ENCODE measurements at places on chromosomes 7 and 10.

- no peak overlapping the region for H3K4me3 ChIP-seq
- H3K27ac ChIP-seq, result no peak overlapping the region
- H3K4me1 ChIP-seq, result no peaks in the 10 kb centered on the region
Measured at GRCh38 chr10:114518401-114519305, 114.4 kb upstream of the AFAP1L2 start.

- no peaks in the 10 kb centered on the region for H3K36me3 ChIP-seq
- H3K27ac ChIP-seq, result no peak overlapping the region
- H3K4me3 ChIP-seq, result no peak overlapping the region
- no peak for DNase-seq
- H3K4me1 ChIP-seq, result no peaks in the 10 kb centered on the region
- no peaks in the 10 kb centered on the region for H3K27me3 ChIP-seq
Measured at GRCh38 chr7:78636727-78637126, 816.7 kb downstream of the MAGI2 start.

DNA sequence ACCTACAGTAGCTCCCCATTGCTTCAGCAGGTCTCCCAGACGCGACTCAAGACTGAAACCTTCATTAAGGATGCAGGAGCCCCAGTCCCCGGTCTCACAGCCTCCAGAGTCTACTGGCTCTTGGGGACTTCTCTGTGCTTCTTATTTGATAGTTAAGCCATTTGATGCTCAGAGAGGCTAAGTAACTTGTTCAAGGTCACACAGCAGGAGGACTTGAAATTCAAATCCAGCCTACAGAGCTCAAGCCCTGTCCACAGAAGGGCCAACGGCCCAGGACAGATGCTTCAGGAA lies 21.2 kb upstream of the ZMIZ1 start:
- no peak for DNase-seq
- no peak overlapping the region for H3K27ac ChIP-seq
- no peaks in the 10 kb centered on the region for H3K27me3 ChIP-seq
- no peak overlapping the region for H3K4me3 ChIP-seq
- peaks cover 8% of the 10 kb centered on the region for H3K4me1 ChIP-seq

GRCh38 chr10:123986736-123987135 lies 95.1 kb upstream of the CPXM2 start:
- no peaks in the 10 kb centered on the region for H3K36me3 ChIP-seq
- H3K4me1 ChIP-seq, result no peaks in the 10 kb centered on the region
- no peak for DNase-seq
- no peak overlapping the region for H3K27ac ChIP-seq
- H3K27me3 ChIP-seq, result peaks cover 5% of the 10 kb centered on the region
- no peak overlapping the region for H3K4me3 ChIP-seq

- no peaks in the 10 kb centered on the region for H3K27me3 ChIP-seq
- no peaks in the 10 kb centered on the region for H3K36me3 ChIP-seq
Measured at GRCh38 chr10:67725567-67725966, 29.6 kb upstream of the CTNNA3 start.

DNA sequence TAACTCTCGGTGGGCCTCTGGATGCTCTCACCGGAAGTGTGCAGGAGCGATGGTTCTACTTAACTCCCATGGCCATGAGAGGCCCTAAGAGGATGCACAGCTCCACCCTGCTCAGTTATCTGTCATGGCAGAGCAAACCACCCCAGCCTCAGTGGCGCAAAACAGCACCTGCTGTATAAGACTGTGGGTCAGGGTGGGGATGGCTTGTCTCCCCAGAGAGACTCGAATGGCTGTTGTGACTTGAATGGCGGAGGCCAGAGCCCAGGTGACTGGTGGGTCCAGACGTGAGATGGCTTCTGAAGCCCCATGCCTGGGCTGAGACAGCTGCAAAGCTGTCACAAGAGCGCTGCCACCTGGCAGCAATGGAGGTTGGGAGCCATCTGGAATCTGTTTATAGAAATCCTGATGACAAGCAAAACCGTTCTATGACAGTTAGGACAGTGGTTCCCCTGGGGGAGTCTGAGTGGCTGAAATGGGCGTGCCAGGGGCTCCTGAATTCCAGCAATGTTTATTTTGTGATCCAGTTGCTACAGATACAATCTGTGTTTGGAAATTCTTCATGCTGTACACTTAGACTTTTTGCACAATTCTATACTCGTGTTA lies 490.5 kb downstream of the TCERG1L start:
- no peaks in the 10 kb centered on the region for H3K27me3 ChIP-seq
- H3K36me3 ChIP-seq, result no peaks in the 10 kb centered on the region
- no peaks in the 10 kb centered on the region for H3K4me1 ChIP-seq
- H3K4me3 ChIP-seq, result no peak overlapping the region
- no peak for DNase-seq

- no peak for DNase-seq
- no peak overlapping the region for H3K4me3 ChIP-seq
- no peaks in the 10 kb centered on the region for H3K36me3 ChIP-seq
- no peak overlapping the region for H3K27ac ChIP-seq
- H3K4me1 ChIP-seq, result peaks cover 7% of the 10 kb centered on the region
Measured at GRCh38 chr10:119567978-119568377, 25.5 kb upstream of the RGS10 start.

- H3K4me1 ChIP-seq, result no peaks in the 10 kb centered on the region
- no peak for DNase-seq
- H3K36me3 ChIP-seq, result no peaks in the 10 kb centered on the region
- H3K4me3 ChIP-seq, result no peak overlapping the region
Measured at GRCh38 chr10:82981137-82981723, 1106.2 kb downstream of the NRG3 start.

DNA sequence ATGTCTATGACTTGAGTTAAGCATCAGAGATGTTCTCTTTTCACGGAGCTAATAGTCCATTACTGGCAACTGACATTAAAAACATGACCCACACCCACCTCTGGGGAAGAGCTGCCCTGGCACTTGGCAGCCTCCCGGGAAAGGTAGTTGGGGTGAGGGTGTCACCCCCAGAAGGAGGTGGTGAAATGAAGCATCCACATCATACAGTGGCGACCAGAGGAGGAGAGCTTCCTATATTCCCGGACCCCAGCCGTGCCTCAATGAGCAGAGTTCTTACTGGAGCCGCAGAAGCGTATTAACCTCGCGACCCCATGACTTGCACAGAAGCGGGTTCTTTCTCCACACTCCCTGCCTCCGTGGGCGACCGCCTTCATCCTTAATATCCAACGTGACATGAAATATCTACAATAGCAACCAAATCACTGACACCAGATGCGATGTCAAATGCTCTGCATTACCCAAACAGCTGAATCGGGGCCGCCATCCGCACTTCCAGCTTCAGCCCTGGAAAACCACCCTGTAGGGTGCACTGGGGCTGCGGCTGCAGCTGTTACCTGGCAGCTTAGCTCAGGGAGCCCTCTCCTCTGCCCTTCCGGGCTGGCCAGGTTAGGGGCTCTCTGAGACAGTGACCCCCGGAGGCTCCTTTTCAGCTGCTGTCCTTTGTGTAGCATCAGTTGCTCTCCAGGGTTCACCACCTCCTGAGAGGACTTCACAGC lies 103.1 kb upstream of the PARD3 start:
- H3K27me3 ChIP-seq, result no peaks in the 10 kb centered on the region

- H3K4me1 ChIP-seq, result no peaks in the 10 kb centered on the region
- no peaks in the 10 kb centered on the region for H3K36me3 ChIP-seq
- H3K27ac ChIP-seq, result no peak overlapping the region
- H3K27me3 ChIP-seq, result no peaks in the 10 kb centered on the region
- no peak for DNase-seq
- no peak overlapping the region for H3K4me3 ChIP-seq
Measured at GRCh38 chr10:59648711-59649201, 60.9 kb downstream of the SLC16A9 start.

DNA sequence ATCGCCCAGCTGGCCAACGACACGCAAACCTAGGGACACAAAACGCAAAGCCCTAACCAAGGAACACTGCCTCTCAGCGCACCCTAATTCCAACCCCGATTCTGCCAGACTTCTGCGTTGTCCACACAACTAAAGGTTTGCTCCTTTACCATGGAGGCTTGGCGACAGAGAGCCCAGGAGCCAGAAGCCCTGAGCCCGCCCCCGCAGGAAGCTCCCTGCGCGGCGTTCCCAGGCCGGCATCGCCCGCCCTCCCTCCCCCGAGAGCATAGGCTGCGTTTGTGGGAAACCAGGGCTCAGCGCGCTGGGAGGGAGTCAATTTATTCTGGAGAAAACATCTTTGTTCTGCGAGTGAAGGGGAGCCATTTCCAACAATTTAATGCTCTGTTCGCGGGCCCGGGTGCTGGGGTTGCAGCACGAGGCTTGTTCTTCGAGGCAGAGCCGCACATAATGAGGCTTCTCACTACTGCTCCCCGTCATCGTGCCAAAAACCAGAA lies 103.9 kb downstream of the GRID1 start:
- peaks cover 2% of the 10 kb centered on the region for H3K27me3 ChIP-seq
- no peaks in the 10 kb centered on the region for H3K4me1 ChIP-seq
- no peaks in the 10 kb centered on the region for H3K36me3 ChIP-seq

GRCh38 chr7:41814888-41815287 lies 112.0 kb upstream of the INHBA start:
- DNase-seq, result no peak
- H3K4me3 ChIP-seq, result no peak overlapping the region
- no peak overlapping the region for H3K27ac ChIP-seq
- H3K4me1 ChIP-seq, result peaks cover 28% of the 10 kb centered on the region

GRCh38 chr10:45581216-45581549 lies 91.4 kb downstream of the ZFAND4 start:
- no peak for DNase-seq
- peaks cover 18% of the 10 kb centered on the region for H3K4me1 ChIP-seq
- no peaks in the 10 kb centered on the region for H3K36me3 ChIP-seq
- H3K27me3 ChIP-seq, result no peaks in the 10 kb centered on the region

DNA sequence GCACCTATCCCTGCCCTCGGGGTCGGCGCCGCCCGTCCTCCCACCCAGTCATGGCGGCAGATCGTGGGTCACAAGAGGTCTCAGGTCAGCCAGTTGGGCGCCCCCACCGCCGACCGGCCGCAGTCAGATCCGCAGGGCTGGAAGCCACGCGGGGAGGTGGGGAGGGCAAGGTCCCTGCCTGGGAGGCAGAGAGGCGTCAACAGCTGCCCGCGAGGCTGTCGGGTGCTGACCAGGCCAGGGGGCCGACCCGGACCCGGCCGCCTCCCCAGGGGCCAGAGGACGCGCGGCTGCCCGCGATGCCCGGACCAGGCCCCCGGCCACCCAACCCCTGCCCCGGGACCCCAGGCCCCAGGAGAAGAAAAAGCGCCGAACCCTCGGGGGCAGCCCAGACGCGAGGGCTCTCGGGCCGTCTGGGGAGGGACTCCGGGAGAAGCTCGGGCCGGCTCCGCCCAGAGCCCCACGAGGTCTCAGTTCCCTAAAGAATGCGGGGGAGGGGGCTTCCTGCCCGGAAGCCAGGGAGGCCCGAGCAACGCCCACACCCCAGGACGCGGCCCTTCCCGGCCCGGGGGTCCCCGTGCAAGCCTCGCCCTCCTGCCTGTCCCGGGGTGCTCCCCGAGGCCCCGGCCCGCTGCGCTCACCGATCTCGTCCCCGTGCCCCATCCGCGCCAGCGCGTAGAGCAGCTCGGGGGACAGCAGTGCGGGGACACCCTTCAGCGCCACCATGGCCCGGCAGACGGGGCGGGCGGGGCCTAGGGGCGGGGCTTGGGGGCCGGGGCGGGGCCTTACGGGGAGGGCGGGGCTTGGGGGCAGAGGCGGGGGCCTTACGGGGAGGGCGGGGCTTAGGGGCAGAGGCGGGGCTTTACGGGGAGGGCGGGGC lies at the start of gene FUOM:
Gene FUOM, minus strand, starts transcription at position 735 of the 877 bp plus-strand sequence. Its CDS starts 12 bp downstream, at position 723.
- H3K36me3 ChIP-seq, result no peaks in the 10 kb centered on the region
- H3K27me3 ChIP-seq, result no peaks in the 10 kb centered on the region
- peak within 1 kb of the TSS; percentile 38 for H3K27ac ChIP-seq
- H3K4me3 ChIP-seq, result peak within 1 kb of the TSS; percentile 73

GRCh38 chr7:41475801-41476459 lies 227.0 kb downstream of the INHBA start:
- H3K4me3 ChIP-seq, result no peak overlapping the region
- no peak overlapping the region for H3K27ac ChIP-seq

DNA sequence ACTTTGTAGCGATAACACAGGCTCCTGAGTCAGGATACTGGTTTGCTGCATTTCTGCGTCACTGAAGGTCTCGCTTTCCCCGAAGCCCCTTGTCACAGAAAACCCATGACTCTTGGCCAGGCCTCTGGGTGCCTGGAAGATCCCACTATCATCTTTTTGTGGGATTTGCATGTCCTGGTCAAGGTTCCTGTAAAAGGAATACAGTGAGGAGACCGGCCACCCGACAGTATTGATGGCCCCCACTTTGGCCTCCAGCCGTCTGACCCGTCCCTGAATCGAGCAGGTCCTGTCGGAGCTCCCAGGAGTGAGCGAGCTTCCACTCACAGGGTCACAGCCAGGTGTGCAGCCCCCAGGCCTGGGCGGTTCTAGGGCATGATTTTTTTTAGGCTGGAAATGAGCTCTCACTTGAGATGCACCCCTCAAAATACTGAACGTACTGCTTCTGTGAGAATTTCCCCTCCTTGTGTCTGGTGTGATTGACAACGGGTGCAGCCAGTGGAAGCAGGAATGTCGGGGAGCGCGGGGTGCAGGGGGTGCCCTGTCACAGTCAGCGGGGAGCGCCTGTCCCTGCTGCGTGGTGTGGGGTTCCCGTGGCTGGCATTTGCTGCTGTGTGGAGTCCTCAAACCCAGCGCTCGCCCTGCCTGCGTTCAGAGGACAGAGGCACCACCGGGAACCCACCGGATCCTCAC lies 75.8 kb downstream of the DNAJB6 start:
- H3K27me3 ChIP-seq, result no peaks in the 10 kb centered on the region
- H3K36me3 ChIP-seq, result peaks cover 9% of the 10 kb centered on the region

GRCh38 chr7:44633254-44634186 lies 27.1 kb downstream of the OGDH start:
- H3K27me3 ChIP-seq, result no peaks in the 10 kb centered on the region
- peak overlapping the region; percentile 39 for H3K4me3 ChIP-seq
- H3K36me3 ChIP-seq, result no peaks in the 10 kb centered on the region
- H3K4me1 ChIP-seq, result peaks cover 87% of the 10 kb centered on the region

GRCh38 chr10:14016011-14016536 lies 314.6 kb downstream of the FRMD4A start:
- no peaks in the 10 kb centered on the region for H3K36me3 ChIP-seq
- no peak overlapping the region for H3K4me3 ChIP-seq
- no peaks in the 10 kb centered on the region for H3K4me1 ChIP-seq
- no peaks in the 10 kb centered on the region for H3K27me3 ChIP-seq
- no peak for DNase-seq

DNA sequence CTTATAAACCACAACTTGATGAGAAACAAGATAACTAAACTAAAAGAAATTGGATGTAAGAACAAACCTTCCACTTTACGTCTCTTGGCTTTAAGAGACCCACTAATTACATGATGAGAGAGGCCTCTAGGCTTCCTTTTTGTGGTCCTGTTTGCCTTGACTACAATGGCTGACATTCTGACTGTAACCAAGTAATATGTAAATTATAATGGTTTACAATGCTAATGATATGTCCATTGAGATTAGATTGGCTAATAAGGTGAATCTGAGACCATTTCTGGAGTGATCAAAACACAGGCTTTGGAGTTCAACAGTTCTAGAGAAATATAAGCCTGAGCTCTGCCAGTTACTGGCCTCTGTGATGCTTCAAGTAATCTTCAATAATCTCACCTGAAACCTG lies 39.4 kb upstream of the AGMO start:
- no peaks in the 10 kb centered on the region for H3K4me1 ChIP-seq
- H3K27ac ChIP-seq, result no peak overlapping the region
- H3K36me3 ChIP-seq, result no peaks in the 10 kb centered on the region
